Nephron progenitor cell (in vitro differentiated cells): ENCODE measurements at places on chromosomes 12 and 14.

GRCh38 chr12:17215759-17216570 is 610.0 kb upstream of the LMO3 start:
- DNase-seq: no peak

DNA sequence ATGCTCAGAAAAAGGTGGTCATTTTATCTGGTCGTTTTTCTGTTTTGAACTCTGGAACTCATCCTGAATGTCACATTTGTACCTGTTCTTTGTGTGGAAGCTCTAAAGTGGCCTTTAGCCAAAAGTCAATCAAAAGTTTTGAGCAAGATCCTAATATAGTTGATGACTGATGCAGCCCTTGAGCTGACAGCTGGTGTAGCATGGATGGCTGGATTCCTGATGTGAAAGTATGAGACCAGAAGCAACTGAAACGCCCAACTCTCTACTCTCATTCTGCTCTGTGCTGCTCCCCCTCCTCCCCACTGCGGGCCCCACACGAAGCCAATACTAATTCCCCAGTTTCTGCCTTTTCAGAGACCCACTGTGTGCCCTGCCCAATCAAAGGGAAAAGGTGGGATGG is 10.3 kb upstream of the MYH7 start:
- no peak for DNase-seq

DNA sequence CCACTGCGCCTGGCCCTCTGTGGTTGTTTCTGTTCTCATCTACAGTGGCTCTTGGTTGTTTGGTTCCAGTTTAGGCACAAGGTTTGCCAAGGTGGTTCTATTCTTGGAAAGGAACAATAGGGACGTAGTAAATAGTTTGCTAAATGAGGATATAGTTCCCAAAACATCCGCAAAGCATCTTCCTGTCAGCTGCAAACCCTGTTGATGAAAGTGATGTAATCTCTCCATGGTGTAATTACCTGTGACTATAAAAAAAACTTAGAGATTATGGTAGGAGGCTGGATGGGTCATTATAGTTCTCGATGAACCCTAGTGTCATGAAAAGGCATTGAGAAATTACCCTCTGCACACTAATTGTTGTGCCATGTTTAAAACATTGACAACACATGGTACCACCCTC is 52.9 kb downstream of the SUSD6 start:
- DNase-seq: no peak

DNA sequence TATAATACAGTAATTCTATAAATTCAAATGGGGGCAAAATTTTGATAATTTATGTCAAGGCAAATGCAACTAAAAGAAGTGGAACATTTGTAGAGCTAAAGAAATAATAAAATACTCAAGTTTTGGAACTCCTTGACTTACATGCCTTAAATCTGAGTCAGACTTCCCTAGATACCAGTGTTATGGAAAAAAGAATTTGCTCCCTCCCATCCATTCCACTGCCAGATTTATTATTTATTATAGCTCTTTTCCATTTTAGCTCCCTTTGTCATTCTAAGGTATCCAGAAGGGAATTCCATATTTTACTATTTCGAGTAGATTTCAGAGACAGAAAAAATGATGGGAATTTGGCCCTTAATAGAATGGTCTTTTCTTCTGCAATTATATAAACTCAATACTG is 44.0 kb downstream of the RHOJ start:
- no peak for DNase-seq

GRCh38 chr14:80906946-80907345 is 34.6 kb downstream of the CEP128 start:
- DNase-seq: no peak

- DNase-seq: no peak
Measured at GRCh38 chr14:99036611-99037293, 235.2 kb downstream of the BCL11B start.

DNA sequence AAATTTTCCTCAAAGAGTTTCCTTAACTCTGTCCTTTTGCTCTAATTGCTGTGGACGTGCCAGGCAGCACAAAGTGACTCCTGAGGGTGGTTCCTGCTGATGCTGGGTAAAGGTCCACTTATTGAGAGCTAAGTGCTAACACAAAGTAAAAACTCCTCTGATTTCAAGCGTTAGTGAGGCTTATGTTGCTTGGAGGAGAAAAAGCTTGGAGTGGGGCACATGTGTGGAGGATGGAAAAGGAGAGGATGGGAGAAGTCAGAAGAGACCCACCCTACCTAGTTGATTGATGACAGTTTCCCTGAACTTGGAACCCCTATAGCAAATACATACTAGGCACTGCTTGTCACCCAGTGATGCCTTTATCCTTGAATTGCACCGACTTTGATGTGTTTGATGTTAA is 10.1 kb upstream of the SLC11A2 start:
- DNase-seq: no peak

DNA sequence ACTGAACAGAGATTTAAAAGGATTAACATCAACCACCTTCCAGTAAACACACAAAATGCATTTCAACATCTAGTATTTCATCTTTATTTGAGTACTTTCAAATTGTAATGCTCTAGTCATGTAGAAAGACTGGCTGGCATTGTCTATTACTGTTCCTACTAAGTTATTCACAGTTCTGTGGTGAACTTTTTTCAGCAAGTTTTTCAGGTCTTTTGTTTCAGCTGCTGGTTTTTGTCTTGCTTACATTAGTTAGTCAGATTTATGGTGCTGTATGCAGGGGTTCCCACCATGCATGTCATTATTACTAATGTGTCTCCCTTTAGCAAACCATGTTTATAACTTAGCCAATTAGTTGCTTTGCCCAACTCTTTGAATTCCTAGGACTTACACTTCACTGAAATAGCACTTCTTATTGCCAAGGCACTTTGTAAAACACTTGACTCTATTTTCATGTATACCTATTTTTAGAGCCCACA is 253.4 kb upstream of the KITLG start:
- no peak for DNase-seq

- no peak for DNase-seq
Measured at GRCh38 chr14:100839315-100839585, 13.3 kb downstream of the MEG3 start.

DNA sequence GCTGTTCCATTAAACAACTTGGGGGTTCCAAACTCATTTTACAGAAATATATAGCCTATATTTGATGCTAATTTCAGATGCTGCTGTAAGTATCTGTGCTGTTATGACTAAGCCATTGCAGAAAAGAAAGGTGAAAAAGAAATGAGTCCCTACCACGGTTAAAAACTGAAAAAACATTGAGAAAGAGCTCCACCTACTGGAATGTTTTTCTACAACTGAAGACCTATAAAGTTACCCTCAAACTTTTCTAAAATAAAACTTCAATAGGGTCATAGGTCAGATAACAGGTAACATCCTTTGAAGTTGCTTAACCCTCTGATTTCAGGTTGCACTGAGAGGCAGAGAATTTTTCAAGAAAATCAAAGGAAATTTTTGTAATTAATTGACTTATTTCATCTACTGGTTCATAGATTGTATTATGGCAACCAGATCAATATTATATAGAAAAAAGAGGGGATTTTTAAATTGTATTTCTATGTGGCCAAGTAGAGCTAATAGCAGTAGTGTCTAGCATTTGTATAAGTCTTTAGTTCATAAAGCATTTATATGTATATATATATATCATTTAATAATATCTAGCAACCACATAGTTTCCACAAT is 279.9 kb downstream of the RPS29 start:
- no peak for DNase-seq

DNA sequence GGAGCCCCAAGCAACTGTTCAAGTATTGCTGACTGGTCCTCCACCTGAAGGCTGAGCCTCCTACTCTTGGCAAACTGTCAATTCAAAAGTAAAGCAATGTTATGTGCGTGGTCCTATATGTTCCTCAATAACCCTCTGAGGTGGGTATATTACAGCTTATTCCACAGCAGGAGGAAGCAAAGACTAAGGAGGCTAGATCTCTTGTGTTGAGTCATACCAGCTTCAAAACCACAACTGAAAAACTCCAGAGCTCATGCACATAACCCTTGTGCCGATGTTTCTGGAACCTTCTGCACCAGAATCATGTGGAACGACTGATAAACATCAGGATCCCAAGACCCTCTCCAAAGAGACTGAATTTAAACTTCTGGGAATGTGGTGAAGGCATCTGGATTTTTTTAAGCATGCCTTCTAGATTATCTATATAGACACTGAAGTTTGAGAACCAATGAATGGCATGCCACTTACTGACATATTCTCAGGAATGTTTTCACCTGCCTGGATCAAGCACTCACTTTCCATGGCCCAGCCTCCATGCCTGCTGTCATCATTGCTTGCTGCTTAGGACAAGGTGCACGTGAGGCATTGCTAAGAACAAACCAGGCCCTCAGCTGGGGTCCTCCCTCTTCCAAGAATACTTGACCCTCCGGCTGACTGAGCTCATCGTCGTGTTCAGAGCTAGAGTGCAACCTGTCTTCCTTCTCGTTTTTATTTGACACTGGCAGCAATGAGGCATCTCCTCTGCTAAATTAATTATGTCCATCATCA is 194.7 kb downstream of the BCL11B start:
- no peak for DNase-seq

GRCh38 chr14:30295980-30296379 is 263.0 kb upstream of the G2E3 start:
- DNase-seq: no peak

- DNase-seq: no peak
Measured at GRCh38 chr12:27396216-27396815, 50.2 kb upstream of the SMCO2 start.

DNA sequence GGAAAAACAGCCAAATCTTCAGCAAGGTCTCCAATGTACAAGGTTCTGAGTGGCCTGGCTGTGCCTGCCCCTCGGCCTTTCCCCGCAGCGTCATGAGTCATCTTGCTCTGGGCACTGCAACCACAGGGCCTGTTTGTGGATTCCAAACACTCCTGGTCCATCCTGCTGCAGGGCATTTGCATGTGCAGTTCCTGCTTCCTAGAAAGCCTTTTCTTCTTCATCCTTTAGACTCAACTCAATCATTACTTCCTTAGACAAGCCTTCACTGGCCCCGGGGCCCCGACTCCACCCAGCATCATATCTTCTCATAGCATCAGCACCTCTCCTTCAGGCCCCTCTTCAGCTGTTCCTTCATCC is 101.8 kb upstream of the EGLN3 start:
- DNase-seq: no peak

GRCh38 chr12:102638777-102639176 is 158.4 kb upstream of the IGF1 start:
- no peak for DNase-seq

- DNase-seq: no peak
Measured at GRCh38 chr12:64723630-64724029, 35.6 kb downstream of the GNS start.

- DNase-seq: no peak
Measured at GRCh38 chr14:98133806-98134205, 1138.2 kb downstream of the BCL11B start.

DNA sequence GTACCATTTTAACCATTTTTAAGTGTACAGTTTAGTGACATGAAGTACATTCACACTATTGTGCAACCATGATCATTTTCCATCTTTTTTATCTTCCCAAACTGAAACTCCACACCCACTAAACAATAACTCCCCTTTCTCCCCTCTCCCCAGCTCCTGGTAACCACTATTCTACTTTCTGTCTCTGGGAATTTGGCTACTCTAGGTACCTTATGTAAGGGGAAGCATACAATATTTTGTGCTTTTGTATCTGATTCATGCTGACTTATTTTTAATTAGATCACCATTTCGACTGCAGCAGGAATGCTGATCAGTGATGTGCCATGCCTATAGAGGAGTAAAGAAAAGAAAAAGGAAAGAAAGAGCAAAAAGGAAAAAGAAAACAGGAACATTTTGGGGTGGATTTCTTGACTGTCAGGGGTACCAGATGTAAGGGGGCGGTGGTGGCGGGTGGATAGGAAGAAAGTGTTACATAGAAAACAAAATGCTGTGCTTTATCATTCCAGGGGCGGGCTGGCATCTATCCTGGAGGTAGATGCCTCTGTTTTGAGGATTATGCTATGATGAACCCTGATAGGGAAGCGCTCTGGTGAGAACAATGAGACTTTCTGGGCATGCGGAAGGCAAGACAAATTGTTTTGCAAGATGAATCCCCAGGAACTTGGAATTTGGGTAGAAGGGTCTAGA is 45.2 kb upstream of the CTDSP2 start:
- DNase-seq: no peak

- DNase-seq: no peak
Measured at GRCh38 chr12:22180705-22181104, 134.7 kb downstream of the CMAS start.

- DNase-seq: no peak
Measured at GRCh38 chr12:131732-132495, 65.3 kb downstream of the IQSEC3 start.

DNA sequence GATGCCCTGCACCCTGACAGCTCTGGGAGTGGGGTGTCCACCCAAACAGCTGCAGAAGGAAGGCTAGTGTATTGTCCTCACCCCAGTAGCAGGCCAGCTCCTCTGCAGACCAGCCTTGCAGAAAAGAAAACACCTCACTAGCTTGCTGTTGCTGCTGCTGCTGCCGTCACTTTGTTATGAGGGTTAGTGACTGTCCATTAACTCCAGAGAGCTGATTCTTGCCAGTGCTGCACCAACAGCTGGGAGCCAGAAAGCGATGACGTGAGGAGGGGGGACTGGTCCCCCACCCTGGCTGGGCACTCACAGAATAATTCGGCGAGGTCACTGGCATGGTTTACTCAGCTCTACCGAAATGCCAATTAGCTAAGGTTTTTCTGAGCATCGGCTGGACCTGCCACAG is 2.8 kb downstream of the SYNDIG1L start:
- no peak for DNase-seq

GRCh38 chr14:93859957-93860356 is 67.2 kb upstream of the FAM181A start:
- no peak for DNase-seq

DNA sequence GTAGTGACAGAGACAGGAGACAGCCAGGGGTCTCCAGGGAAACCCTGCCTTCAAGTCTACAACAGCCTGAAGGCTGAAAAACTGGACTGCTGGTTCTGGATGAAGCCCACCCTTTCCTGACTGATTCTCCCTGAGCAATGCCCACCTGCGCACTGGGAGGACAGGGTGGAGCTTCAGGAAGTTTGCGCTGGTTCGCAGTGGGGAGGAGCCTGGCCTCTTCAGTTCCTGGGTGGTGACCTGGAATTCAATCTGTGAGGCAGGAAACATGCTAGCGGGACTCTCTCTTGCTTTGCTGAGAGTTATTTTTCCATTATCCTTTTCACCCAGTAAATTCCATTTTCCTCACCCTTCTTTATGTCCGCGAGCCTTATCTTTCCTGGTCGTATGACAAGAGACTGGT is 600.8 kb downstream of the TRHDE start:
- peak; percentile 3 for DNase-seq
